ENCODE measurements at places on chromosomes 5 and 9.

DNA sequence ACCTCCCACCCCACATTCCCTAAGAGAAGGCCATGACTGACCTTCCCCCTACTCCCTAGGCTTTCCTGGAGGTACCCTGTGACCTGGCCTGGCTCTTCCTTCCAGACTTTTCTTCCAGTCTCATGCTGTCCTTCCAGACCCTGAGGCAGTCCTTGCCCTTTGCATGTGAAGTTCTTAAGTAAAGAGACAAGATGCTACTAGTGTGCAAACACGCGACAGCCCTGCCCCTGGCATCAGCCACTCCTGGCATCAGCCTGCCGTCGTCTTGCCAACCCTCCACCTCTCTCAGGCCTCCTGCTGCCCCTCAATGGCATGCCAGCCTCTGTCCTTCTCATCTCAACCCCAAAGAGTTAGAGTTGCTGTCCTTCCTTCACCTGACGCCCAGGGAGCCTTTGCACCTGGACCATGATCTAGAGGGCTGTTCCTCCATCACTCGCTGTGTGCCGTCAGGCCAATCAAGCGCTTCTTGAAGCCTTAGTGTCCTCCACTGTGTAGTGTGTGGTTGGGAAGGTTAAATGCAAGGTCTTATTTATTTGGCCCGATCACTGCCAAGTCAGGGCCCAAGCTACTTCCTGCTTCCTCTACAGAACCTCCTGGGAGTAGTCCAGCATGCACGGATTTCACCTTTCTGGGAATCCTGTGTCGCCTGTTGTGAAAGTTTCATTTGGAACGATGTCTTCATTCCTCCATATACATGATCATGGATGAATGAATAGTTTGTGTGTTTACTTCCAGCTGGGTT lies 61.9 kb downstream of the WWC1 start:
- DNase-seq = no peak

DNA sequence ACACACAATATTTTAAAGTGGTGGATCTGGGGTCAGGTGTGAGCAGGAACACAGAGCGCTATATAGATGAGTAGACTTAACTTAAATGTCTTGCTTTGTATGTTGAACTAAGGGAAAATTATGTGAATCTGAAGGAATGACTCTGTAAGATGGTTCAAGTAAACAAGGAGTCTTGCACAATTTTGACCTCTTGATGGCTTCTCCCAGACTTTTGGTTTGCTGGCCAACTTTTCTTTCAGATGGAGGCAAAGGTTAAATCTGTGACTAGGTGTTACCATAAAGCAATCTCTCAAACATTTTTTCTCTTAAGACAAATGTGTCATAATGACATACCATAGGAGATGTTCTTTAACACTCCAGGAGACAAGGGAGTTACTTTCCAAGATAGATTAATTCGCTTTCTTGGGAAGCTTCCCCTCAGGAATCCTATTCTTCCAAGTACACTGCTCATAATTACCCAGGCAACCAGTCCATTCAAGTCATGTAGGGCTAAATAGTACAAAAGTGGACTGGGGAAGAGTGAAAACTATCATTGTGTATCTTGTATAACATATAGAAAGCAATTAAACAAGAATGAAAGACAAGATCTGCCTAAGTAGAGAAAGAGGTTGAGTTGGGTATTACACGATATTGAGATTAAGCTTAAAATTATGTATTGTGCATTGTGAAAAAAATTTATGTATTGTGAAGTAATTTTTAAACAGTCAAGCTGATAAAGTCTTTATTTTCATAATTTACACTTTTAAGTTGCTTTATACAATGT lies 60.3 kb upstream of the SLC27A6 start:
- no peak for DNase-seq

- no peak for DNase-seq
These were observed 359.5 kb downstream of the CETN3 start for GRCh38 chr5:90050103-90050502.

- DNase-seq = no peak
These were observed 95.2 kb upstream of the PAPPA start for GRCh38 chr9:116058421-116058820.

DNA sequence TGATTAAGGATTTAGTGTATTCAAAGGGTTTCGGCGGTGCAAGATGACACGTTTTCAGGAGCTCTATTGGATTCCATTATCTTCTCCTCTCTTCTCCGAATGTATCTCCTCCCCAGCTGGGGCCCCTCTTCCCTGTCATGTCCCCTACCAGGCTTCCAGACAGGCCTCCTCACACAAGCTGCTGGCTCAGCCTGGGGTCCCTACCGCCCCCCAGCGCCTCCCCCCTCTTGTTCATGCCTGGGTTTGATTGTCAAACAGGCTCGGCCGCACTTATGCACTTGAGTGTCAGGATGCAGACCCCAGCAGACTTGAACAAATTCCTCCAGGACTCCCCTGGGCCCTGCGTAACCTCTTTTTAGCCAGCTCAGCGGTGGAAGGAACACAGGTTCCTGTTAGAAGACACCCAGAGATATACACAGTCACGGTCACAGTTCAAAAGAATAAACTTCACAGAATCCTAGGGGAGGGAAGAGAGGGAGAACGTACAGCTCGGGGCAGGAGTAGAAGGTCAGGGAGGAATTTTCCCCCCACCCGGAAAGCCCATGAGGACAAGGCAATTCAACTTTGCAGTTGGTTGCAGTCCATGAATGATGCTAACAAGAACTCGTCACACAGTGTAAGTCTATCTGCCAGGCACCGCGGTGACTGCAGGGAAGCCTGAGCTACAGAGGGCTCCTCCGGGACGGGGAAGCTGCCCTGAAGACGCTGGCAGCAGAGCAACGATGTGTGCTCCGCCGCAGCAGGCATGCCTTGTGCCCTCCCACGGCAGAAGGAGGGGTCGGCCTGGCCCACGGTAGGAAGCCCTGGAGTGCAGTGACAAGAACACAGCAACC lies 560.0 kb downstream of the BNC2 start:
- no peak for DNase-seq

- DNase-seq = no peak
These were observed 232.1 kb downstream of the MED10 start for GRCh38 chr5:6146271-6146670.

GRCh38 chr5:60852940-60853339 lies 8.9 kb upstream of the ELOVL7 start:
- no peak for DNase-seq

- no peak for DNase-seq
These were observed 150.3 kb downstream of the GPBP1 start for GRCh38 chr5:57324181-57324580.

- DNase-seq = no peak
These were observed 42.3 kb downstream of the ZFAND5 start for GRCh38 chr9:72322678-72323077.

GRCh38 chr5:131193106-131193505 lies 22.4 kb downstream of the LYRM7 start:
- no peak for DNase-seq

Measured in activated T-cell treated with anti-CD3 and anti-CD28 coated beads for 4 hours (primary cell).